ENCODE measurements at places on chromosomes 7 and 10.

DNA sequence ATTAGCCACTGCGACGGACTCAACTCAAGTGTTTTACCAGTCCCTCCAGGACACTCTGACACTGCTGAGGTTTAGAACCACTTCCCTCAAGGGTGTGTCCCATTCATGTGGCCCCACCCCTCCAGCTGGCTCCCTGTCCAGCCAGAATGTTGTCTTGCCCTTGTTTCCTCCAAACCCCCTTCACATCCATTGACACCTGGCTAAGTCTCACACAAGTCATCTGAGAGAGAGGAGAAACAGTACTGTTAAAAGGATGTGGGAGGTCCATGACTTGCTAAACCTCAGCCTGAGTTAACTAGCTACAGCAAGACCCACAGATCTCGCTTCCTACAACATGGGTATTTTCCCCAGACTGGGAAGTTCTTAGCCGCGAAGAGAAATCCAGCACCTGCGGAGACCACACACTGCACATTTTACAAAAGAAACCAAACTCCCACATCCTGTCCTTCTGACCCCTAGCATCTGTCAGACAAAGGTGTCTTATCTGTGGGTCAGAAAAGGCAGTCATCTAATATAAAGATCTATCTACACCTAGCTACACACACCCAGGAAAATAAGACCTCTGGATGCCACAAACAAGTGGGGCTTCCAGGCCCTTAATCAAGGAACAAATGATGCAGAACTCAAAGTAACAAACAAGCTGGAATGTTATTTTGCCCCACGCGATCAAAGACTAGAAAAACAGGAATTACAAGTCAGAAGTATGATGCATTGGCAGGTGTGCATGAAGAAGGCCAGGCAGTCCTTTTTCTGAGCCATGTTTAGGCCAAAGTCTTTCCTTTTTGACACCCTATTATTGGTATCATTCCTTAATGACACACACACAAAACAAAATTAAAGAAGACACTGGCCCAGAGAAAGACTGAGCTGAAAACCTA is 13.9 kb downstream of the OSBPL3 start:
- peak; percentile 68 for DNase-seq

GRCh38 chr7:36969376-36969775 is 245.1 kb upstream of the AOAH start:
- DNase-seq: peak; percentile 4

DNA sequence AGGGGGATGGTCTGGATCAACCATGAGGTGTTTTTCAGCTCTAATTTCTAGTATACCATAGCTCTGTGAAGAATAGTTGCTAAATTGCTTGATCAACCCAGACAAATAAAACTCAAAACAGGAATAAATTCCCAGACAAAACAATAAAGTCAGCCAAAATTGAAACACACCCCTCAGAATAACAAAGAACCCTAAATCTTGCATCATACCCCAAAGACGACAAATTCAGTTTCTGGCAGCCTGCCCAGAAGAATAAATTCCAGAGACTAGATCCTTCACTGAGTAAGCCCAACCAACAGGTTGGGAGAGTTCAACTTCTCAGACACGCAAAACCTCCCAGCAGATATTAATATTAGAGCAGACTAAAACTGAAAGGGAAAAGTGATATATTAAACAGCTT is 11.2 kb upstream of the SEM1 start:
- no peak for DNase-seq

GRCh38 chr7:34124765-34125164 is 219.4 kb downstream of the BMPER start:
- no peak for DNase-seq

- no peak for DNase-seq
Observed at GRCh38 chr7:24831240-24831639, 74.0 kb upstream of the GSDME start.

DNA sequence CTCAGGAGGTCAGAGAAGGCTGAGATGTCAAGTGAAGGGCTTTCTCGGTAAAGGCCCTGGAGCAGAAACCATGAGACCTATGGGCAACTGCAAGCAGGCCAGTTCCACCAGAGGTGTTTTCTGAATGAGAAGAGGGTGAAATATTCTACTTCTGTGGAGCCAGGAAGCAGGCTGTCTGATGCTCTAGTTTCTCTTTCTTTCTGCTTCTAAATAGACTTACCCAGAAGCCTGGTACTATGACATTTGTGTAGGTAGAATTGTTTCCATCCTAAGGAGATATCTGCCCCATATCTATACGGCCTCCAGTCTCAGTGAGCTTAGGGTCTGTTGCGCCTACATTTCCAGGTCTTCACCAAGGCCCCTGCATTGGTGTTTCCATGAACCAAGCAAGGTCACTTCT is 73.4 kb upstream of the CC2D2B start:
- no peak for DNase-seq

DNA sequence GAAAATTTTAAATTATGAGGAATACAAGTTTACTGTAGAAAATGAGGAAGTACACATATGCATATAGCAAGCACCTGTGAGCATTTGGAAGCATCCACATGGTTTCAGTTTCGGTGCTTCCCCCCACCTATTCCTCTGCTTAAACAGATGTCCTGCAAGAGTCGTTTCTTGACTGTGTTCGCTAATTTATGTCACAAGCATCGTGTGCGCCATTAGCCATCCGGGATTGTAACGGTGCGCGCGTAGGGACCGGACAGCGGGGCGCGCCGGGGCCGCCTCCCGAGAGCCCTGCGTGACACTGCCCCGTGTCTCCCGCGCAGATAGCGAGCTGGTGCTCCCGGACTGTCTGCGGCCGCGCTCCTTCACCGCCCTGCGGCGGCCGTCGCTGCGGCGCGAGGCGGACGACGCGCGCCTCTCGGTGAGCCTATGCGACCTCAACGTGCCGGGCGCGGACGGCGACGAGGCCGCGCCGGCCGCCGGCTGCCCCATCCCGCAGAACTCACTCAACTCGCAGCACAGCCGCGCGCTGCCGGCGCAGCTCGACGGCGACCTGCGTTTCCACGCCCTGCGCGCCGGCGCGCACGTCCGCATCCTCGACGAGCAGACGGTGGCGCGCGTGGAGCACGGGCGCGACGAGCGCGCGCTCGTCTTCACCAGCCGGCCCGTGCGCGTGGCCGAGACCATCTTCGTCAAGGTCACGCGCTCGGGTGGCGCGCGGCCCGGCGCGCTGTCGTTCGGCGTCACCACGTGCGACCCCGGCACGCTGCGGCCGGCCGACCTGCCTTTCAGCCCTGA is 90.9 kb downstream of the NEURL1 start:
- peak; percentile 71 for DNase-seq

- DNase-seq: no peak
Observed at GRCh38 chr7:151061213-151062110, 2.1 kb downstream of the SLC4A2 start.

DNA sequence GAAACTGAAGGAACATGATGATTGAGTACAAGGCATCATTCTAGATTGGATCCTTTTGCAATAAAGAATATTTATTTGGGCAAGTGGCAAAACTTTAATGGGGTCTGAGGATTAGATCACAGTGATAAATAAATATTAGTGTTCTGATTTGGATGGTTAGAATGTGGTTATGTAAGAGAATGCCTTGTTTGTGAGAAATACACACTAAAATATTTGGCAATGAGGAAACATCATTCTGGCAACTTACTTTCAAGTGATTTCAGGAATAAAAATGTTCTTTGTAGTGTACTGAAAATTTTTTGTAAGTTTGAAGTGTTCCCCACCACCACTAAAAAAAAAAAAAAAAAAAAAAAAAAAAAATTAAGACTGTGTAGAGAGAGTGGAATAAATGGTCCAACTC is 185.1 kb upstream of the NEBL start:
- DNase-seq: no peak

DNA sequence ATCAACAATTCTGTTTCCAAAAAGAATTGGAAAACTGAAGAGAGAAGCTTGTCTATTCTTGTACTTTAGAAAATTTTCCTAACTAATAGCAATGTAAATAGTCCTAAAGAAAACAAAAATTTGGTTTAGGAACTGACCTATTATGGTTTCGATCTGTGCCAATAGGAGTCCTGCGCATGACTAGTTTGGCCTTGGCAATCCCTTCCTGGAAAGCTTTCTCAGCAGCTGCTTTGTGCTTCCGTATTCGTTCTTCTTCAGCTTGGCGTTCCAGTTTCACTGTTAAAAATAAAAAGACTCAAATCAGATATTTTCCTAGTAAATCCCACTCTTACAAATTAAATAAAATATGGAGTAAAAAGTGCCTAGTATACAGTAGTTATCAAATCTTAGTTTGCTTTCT is 36.6 kb downstream of the FZD9 start:
- DNase-seq: no peak

All from activated CD8-positive, alpha-beta T cell treated with anti-CD3 and anti-CD28 coated beads for 36 hours (primary cell).